ENCODE measurements at places on chromosomes 11 and 22.

- no peak for DNase-seq
These were observed 140.4 kb downstream of the PARVA start for GRCh38 chr11:12517741-12518140.

DNA sequence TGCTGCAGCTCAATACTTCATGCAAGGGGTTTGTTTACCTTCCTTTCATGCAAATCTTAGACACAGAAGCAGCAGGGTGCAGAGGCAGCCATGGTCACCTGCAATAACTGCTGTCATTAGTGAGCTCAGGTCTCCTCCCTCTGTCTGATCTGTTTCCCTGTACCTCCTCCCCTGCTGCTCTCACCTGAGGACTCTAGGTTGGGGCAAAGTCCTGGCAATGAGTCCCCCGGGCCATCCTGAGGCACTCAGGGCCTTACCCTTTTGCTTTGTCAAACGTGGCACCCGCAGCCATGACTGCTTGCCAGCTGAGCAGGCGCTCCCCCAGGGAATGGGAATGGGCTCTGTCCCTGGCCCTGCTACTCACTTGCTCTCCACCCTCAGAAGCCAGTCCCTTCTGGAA, 3.9 kb downstream of the LRRC10B start:
- DNase-seq = no peak

DNA sequence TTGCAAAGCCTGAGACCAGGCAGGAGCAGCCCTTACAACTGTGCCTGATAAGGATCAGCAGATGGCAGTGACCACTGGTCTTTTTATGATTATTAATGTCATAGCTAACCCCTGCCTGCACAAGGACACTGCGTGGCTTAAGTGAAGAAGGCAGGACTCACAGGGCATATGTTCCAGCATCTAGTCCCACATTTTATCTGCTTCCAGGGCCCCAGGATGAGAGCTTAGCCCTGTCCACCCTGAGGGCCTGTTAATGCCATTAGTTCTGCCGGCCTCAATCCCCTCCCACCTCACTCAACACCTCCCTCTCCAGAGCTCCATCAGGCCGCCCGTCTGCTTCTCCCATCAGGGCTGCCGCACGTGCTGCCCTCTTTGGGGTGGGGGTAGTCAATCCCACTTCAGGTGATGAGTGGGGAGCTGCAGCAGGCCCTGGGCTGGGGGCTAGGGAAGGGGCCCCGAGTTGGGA, 33.1 kb upstream of the TSPAN18 start:
- DNase-seq = no peak

- no peak for DNase-seq
These were observed 83.3 kb upstream of the PRDM11 start for GRCh38 chr11:45062974-45063635.

DNA sequence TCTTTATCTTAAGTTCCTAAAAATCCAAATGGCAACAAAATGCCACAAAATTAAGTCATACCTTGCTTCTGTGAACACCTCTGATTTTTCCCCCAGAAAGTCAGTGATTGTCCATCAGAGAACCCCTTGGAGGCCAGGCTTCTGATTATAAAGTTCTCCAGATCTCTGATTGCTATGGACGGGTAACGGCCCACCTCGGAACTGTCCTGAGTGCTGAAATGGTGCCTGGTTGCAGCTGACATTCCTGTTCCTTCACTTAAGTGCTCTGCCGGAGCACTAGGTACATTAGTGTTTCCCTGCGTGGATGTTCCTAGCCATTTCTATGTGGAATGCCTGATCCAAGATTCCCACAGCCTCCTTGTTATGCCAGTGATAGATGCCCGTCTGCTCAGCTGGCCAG, 85.0 kb downstream of the CHST1 start:
- no peak for DNase-seq

- DNase-seq = no peak
These were observed 24.4 kb upstream of the FXYD6 start for GRCh38 chr11:117900720-117901440.

- DNase-seq = no peak
These were observed 679.9 kb upstream of the CCDC179 start for GRCh38 chr11:23540101-23540561.

GRCh38 chr11:12944889-12945288, 64.2 kb upstream of the RASSF10 start:
- DNase-seq = no peak

GRCh38 chr22:18077087-18077638, 627 bp upstream of the PEX26 start:
- no peak for DNase-seq

DNA sequence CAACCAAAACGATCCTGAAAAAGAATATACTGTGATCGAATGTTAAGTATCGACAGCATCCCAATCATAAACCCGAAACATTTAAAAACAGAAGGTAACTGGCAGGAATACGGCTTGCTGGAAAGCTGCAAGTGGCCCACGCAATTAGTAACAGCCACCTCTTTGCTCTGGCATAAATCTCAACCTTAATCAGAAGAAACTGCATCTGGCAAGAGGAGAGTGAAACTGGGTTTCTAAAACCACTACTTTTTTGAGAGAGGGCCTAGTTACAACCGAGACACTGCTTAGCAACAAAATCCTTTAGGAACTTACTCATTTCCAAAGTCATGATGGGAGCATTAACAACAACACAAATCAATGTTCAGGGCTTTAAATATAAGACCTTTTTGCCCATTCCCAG, 7.9 kb downstream of the NCAPD3 start:
- DNase-seq = no peak

DNA sequence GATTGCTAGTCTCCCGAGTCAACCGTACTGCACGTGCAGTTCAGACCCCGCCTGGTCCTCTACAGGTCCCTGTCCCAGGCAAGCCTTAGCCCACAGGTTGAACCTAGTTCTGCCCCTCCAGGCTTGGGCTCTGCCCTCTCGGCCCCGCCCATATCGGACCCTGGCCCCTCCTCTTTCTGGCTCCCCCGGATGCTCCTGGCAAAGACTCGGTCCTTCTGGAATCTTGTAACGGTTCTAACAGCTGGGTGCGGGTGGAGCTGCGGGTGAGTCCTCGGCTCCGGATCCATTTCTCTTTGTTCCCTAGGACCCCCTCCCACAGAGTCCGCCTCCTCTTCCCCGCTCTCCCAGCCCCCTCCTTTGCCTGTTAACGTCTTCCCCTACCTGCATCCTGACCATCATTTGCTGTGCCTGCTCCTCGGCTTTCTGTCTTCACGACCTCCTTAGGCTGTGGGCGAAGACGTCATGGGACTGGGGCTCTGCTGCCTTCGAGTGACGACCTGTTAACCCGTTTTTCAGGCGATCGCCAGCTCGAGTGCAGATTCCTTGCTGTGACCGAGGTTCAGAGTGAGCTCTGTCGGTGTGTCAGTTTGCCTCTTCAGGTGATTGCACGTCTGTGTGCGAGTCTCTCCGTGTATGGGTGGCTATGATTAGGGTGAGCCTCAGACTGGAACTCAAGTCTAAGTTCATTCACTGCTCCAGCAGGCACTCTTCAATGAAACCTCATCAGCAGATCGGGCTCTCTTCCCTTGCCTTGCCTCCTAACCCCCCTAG, at the start of gene DNHD1:
Gene DNHD1 (plus strand): TSS at position 212 of the 771 bp plus-strand sequence. CDS start 936 bp downstream, outside the sequence.
- no peak for DNase-seq

GRCh38 chr11:125224391-125225021, 60.0 kb downstream of the PKNOX2 start:
- no peak for DNase-seq

DNA sequence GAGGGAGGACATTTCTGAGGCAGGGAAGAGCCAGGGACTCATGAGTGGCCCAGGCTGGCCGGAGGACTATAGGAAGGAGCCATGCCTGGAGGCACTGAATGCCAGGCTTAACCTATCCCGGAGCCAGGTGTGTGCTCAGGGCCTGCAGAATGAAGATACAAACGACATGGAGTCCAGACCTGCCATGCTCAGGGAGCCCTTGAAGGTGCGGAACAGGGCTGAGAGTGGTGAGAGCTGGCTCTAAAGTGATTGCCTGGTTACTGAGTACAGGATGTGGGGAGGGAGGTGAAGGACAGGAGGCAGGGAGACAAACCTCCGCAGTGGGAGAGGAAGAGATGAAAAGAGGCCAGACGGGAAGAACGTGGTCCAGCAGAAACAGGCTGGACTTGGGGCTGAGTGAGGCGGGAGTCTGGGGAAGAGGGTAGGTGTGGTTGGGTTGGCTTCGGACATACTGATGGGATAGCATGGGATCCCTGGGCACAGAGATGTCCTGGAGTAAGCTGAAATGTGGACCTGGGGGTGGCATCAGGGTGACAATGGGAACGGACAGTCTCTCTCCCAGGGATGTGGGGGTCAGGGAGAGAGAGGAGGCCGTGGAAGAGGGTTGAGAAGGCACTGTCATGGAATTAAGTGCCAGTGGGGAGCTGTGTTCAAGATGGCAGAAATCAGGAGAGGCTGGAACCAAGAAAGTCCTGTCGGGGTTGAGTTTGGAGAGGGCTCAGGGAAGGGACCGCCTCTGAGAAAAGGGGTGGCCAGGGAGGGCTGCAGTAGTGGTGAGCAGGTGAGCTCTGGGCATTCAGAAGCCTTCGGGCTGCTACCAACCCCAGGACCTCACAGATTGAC, 1.5 kb upstream of the ANKRD13D start:
- DNase-seq = no peak

GRCh38 chr11:123357353-123357989, 72.6 kb upstream of the GRAMD1B start:
- DNase-seq = no peak

- DNase-seq = no peak
These were observed 100.8 kb downstream of the SHANK2 start for GRCh38 chr11:71151561-71151960.

- DNase-seq = no peak
These were observed 24.3 kb upstream of the ADA2 start for GRCh38 chr22:17243524-17243923.

GRCh38 chr22:25555586-25555985, 8.9 kb upstream of the GRK3 start:
- DNase-seq = no peak

DNA sequence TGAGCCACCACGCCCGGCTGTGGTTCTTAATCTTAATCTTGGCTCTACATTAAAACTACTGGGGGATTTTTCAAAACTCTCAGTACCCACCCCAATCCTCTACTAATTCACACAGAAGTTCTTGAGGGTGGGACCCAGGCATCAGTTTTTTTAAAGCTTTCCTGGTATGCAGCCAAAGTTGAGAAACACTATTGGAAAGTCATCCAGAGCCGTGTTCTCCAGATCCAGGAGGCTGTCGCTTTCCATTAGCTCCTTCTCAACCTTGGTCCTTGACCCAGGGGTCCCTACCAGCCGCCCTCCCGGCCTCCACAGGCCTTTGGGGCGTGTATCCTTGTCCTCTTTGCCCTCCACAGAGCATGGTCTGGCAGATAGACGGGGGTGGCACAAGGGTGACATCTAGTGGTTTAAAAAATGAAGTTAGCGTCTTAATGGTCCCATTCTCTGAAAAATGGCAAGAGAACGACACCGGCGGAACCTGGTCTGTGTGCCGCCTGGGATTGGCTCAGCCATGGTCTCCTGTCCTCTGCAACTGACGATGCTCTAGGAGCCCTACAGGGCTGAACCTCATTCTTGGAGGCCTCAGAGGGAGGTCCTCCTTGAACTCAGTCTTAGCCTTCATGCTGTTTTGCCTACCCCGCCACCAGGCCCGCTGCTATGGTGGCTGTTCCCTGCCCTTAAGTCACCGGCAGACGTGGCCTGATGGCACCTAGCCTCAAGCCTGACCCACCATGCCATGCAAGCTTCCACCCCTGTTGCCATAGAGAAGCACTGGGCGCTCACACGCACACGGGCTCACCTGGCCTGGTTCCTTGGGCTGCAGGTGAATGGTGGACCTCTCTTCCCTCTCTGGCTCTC, 152.0 kb upstream of the SYN3 start:
- DNase-seq = no peak

DNA sequence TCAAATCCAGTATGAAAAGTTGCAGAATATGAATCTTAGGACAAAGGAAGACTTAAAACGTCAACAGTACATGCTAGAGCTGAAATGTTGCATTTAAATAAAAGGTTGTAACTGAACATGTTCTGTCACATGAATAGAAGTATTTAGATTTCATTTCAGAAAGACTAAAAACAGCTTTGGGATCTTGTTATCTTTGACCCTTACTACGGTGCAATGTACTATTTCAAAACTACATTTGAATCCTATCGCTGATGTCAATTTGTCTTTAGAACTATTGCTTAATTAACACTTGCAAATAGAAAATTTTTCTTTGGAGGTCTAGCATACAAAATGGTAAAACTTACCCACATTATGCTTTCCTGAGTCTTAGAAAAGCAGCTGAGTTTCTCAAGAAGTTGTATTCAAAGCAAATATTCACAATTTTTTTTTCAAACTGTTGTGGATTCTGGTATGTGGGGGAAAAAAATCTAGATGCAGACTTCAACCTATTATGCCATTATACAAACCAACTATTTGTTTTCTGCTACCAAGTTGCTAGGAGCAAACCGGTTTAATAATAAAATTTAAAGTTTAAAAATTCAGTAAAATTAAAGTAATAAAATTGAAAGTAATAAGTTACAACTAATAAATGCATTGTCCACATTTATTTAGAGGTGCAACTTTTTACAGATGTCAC, 25.4 kb downstream of the CSTF3 start:
- no peak for DNase-seq

GRCh38 chr11:75313513-75314272, 37.8 kb downstream of the ARRB1 start:
- DNase-seq = no peak

DNA sequence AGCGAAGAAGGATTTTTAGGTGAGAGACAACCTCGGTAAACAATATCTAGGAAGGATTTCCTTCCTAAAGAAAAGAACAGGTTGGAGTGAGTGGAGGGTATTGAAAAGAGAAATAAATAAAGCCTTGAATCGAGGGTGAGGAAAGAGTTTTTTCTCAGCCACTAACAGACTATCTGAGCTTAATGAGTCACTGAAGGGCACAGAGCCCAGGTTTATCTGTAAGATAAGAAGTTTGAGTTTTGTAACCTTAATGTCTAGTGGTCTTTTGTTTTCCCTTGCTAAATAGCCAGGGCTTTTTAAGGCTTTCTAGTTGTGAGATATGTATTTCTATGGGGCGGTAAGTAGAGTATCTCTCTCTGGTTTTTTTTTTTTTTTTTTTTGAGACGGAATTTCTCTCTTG, 394.5 kb upstream of the KIRREL3 start:
- no peak for DNase-seq

DNA sequence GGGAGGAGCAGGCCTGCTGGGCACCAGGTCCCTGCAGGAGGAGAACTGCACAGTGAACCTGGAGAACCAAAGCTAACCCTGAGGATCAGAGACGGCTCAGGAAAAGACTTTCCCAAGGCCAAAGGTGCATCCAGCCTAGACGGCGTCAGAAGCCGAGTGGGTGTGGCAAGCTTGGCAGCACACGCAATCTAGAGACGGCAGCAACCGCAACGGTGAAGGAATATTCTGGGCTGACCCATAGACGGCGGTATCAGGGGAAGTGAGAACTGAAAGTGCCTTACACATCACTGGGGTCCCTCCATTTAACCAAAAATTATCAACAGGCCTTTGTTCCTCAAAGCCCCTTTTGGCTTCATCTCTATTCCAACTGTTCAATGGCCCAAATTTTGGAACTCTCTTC, 26.2 kb downstream of the SPATA19 start:
- DNase-seq = no peak

GRCh38 chr22:33579448-33580093, 340.7 kb downstream of the LARGE1 start:
- DNase-seq = no peak

DNA sequence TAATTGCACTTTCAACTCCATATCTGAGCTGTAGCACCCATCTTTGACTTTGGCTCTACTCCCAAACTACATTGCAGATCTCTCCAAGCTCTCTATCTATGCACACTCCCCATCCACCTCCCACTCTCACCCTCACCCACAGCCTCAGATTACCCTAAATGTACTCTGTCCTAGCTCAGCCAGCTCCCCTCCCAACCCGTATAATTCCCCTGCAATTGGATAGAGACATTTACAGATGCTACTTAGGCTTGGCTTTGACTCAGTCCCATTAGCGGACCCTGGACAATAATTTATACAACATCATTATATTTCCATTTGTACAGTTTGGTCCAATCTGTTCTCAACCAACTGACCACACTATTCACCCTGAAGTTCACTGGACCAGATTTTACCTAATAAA, 338.9 kb upstream of the ANO3 start:
- DNase-seq = no peak
